ENCODE measurements at places on chromosomes 2 and 18.

- DNase-seq: no peak
These were observed 1480.0 kb downstream of the LRP1B start for GRCh38 chr2:140650825-140651224.

DNA sequence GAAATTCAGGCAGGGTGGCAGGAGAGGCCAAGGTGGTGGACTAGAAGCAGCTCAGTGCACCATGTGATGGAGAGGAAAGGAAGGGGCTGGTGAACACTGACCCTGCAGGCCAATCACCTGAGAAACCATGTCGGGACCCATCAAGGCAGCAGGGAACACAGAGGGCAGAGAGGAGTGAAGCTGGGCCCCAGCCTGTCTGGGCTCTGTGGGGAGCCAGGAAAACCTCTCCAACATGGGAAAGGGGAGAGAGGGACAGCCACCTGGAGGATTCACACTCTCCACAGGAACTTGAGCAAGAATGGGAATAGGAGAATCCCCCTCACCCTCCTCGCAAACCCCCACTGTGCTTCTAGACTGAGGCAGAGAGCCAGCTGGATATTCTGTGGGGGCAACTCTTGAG is 85.5 kb upstream of the CYP26B1 start:
- no peak for DNase-seq

GRCh38 chr2:170680172-170680941 is 34.8 kb upstream of the SP5 start:
- DNase-seq: no peak

DNA sequence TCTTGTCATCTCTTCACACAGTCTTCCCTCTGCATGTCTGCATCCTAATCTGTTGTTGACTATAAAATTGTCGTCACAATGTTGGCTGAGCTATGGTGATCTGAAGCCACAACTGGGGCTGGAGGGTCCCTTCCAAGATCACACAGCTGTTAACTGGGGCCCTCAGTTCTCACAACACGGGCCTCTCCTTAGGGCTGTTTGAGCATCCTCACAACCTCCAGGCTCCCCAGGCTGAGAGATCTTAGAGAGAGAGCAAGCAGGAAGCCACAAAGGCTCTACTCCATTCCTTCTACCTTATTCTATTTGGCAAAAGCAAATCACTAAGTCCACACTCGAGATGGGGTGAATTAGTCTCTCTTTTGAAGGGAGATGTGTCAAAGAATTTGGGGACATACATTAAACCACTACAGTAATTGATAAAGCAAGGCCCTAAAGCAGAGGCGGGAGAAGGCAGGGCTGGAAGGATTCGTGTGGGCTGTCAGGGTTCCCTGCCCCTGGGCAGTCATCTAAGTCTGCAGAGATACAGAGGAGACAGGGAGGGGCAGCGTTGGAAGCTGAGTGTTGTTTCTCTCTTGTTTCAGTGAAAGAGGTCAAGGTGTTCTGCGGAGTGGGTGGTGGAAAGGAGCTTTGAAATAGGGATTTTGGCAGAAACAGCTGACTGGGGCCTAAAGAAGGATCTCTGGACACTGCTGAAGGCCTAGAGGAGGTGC is 15.9 kb downstream of the MYO7B start:
- DNase-seq: no peak

DNA sequence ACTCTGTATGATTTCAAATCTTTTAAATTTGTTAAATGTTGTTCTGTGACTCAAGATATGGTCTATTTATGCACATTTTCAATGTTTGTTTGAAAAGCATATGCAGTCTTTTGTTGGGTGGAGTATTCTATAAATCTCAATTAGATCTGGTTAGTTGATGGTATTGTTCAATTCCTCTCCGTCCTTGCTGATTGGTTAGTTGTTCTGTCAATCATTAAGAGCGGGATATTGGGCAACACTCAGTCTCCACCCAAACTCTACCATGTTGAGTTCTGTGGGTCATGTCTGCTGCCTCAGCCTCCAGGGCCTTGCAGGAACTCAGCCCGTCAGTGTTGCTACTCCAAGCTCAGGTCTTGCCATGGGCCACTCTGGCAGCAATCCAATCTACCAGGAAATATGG is 118.9 kb downstream of the VWA3B start:
- DNase-seq: no peak

DNA sequence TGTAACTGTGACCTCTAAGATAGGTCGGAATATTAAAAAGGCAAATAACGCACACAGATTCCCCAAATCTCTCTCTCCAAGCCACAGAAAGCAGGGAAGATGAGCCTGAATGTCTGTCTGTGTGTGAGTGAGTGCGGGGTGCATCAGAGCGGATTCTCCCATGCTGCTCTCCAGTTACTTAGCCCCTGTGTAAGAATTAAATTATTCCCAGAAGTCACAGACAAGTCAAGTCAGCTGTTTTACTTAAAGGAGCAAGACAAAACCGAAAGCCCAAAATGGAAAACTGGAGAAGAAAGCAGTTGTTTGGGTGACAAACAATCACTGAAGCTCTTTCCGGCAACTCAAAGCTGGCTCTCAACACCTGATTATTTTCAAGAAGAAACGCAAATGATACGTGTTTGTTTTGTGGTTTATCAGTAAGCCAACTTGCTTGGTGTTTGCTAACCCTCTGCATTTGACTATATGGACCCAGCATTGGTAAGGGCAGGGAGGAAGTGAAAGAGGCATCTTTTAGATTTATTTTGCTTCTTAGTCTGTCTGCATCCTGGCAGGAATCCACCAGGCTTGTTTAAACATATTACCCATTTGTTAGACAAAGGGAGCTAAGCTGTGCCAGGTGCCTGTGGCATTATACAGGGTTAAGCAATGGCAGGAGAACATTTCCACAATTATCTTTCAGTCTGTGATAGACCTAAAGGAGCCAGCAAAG is 121.5 kb upstream of the CREB1 start:
- DNase-seq: no peak

All from stimulated activated CD8-positive, alpha-beta memory T cell treated with anti-CD3 and anti-CD28 coated beads, Interleukin-2, amount 100 ng/mL, for 48 hours (primary cell).